Hippocampal formation (tissue), 2 donors: ENCODE measurements at places on chromosomes 11 and 22.

DNA sequence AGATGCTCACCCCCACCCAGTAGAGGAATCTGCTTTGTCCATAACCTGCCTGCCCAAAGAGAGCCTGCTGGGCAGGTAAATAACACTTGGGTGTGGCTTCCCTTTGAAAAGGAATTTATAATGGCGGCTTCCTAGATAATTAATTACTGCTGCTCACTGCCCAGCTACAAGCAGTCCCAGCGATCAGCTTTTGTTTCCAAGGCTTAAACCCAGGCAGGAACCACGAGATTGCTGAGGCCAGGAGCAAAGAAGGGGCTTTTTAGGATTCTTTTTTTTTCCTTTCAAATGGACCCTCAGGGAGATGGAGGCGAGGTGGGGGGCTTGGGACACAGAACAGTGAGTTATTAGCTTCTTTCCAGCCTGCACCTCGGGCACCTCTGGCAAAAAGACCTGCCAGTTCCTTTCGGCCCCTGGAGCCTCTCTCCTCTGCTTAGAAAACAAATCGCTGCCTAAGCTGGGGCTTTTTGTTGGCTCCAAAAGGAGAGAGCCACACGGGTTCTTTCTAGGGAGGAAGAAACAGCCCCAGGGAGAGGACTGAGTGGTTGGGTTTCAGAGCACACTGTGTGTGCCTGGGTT lies 107.2 kb downstream of the TSPAN18 start:
- no peak for DNase-seq

- no peak for DNase-seq
Observed at GRCh38 chr11:130514851-130515250, 66.4 kb downstream of the ADAMTS15 start.

GRCh38 chr22:30705710-30706651 lies 11.3 kb downstream of the OSBP2 start:
- no peak for DNase-seq

GRCh38 chr11:22465620-22466019 lies 127.4 kb downstream of the SLC17A6 start:
- DNase-seq: no peak

- no peak for DNase-seq
Observed at GRCh38 chr11:75911459-75911858, 96.4 kb downstream of the UVRAG start.

- DNase-seq: no peak
Observed at GRCh38 chr11:77801477-77801876, 19.0 kb downstream of the RSF1 start.

- DNase-seq: no peak
Observed at GRCh38 chr22:36979016-36979910, 40.0 kb downstream of the TST start.

DNA sequence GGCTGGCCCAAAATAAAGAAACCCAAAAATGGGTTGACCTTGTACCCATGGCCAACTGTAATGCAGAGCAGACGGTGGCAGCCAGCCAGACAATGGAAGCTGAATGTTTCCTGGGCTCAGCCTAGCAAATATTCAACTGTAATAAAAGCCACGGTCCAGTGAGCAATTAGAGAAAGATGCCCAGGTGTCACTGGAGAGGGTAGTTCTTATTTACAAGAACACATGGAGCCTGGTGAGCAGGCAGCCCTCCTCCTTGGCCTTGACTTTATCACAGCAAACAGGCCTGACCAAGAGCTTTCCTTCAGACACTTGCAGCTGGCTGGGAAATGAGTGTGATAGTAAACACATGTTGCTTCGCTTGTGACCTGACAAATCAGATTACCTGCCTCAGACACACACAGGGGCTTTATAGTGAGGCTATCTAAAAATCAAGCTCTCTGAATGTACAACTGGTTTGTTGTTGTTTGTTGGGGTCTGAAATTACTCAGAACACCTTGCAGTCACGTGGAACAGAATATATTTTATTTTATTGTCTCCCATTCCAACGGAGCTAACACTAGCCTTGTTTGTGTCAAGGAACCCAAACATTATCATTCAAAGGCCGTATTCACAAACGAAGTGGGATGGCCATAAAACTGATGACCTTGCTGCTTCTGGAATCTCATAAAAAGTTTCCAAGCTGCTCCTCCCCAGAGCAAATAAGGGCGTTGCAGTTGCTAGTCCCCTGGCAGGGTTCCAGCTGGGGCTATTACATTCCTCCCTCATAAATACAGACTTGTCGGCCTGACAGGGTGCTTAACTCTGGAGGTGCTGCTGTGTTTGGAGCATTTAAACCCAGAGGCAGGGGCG lies 161.1 kb downstream of the BBOX1 start:
- DNase-seq: no peak

DNA sequence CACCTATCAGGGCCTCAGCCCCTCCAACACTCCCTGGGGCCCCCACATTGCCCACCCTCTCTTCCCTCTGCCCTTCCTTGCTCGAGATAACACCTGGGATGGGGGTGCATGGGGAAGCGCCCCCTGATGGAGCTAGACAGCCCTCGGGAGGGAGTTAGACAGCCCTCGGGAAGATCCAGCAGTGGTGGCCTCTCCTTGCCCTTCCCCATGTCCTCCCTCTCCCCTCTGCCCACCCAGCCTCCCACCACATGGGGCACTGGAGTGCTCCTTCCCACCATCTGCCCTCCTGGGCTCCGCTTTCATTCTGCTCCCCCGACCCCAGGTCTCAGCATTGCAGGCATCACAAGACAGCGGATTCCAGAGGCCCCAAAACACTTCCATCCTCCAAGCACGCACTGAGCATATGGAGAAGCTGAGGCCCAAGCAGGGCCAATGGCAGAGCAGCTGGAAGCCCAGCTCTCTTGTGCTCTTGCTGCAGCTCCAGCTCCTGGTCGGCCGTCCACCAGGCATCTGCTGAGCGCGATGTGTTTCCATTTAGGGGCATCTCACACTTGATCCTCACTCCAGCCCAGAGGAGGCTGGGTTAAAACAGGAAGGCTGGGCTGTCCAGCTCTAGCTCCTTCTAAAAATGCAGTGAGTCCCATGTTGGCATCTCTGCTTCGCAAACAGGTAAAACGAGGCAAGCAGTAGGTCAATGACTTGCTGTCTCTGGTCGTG lies 65.6 kb downstream of the IGLL1 start:
- DNase-seq: no peak

GRCh38 chr11:19646921-19647320 lies 65.7 kb upstream of the NAV2 start:
- no peak for DNase-seq

GRCh38 chr22:37203354-37204044 lies 8.8 kb downstream of the SSTR3 start:
- no peak for DNase-seq

- no peak for DNase-seq
Observed at GRCh38 chr22:46092011-46092410, 58.3 kb upstream of the PPARA start.

- DNase-seq: no peak
Observed at GRCh38 chr11:44067266-44067665, 1.2 kb downstream of the ACCS start.

DNA sequence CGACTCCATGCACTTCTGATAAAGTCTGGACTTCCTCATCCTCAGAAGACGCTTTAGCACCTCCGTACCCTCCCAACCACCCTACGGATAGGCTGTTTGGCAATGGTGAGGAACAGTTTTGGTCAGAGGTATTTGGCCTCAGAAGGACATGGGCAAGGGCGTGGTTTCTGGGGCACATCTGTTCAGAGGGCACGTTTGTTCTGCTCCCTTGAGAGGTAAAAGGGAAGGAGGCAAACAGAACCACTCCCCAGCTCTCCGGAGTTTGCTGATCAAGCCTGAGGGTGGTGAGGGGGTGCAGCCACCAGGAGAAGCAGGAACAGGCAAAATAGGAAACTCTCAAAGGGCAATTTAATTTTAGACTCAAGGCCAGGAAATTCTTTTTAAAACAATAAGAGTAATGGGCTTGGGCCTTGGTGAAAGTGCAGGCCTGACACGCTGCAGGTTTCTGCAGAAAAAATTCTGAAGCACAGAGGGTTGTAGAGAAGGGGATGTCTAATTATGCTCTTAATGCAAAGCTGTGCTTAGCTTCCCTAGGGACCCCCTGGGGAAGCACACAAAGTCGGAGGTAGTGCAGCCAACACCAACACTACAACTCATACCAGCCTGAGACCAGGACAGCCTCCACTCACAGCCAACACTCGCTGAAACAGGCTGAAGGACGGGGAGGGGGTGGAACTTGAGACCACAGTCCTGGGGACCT lies 23.3 kb downstream of the ETS1 start:
- DNase-seq: no peak

DNA sequence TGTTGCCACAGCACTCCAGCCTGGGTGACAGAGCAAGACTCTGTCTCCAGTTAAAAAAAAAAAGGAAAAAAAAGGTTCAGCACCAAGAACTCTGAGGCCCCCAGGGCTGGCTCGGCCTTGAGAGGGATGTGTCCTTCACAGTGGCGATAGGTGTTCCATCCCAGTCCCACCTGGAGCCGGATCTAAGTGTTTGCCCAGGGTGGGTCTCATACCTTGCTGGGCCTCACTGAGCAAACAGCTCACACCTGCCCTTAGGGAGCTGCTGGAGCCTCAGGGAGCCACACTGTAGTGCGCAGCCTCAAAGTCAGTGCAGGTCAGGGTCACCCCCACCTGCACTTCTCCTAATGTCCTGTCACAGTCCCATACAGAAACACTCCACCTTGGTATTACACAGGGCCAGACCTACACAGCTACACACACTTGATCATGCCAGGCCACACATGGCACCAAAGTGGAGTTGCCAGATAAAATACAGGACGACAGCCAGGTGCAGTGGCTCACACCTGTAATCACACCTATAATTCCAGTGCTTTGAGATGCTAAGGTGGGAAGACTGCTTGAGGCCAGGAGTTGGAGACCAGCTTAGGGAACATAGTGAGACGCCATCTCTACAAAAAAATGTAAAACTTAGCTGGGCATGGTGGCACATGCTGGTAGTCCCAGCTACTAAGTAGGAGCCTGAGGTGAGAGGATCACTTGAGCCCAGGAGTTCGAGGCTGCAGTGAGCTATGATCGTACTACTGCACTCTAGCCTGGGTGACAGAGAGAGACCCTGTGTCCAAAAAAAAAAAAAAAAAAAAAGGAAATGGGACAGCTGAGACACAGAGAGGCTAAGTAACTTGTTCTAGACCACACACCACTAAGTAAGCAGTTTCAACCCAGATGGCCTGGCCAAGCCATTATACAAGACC lies 7.3 kb downstream of the STARD10 start:
- no peak for DNase-seq

DNA sequence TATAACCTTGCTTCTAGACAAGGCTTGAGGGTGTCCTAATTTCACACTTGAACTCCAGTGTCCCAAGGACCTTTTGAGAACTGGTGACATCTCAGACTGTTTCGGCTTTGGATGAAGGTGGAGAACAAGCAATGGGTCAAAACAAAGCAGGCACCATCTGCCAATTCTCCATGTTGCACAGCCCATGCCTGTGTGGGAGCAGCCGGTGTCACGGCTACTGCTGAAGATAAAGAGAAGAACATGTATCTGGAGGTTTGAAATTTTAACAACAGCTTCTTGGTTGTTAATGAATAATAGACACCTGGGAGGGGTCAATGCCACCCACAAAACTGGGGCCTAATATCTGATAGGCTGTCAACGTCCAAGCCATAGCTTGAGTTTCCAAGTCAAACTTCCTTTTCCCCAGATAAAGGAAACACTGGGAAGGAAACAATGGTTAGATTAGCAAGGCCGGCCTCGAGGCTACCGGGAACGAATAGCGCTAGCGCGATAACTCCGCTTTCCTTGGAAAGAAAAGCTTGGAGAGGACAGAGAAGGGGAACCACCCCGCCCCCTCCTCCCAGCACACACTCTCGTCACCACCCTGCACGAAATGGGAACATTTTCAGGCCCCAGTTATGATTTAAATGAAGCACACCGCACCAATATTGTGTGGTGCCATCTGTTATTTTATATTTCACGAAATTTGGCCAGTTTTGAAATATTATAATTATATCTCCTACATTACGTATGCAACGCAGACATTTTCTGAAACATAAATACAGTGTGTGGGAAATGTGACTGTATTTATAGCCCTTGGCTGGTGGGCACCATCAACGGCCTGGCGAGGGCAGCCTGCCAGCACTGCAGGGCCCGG lies 21.8 kb upstream of the OPCML start:
- no peak for DNase-seq

DNA sequence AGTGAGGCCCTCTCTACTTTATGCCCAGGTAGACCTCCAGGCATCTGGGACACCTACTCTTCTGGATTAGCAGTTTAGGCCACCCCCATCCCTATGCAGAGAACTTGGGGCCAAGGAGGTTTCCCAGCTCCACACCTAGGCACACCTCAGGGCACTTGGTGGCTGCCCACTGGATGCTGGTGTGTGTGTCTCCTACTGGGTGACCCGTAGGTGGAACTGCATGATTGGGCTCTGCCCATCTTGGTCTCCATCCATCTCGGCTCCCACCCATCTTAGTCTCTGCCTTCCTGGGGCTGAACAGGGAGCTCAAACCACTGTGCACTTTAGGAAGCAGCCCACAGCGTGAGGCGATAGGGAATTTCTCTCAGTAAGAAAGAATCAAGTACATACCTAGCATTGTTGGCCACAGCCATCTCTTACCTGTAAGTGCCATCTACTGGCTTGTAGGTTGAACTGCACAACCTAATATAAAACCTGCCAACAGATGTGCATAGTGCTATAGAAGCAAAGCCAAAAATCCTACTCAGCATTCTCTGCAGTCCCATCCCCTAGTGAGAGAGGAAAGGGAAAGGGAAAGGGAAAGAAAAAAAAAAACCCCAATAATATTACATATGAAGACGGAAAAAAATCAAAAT lies 61.6 kb upstream of the PTPN5 start:
- no peak for DNase-seq

- no peak for DNase-seq
Observed at GRCh38 chr11:103862094-103862801, 174.2 kb upstream of the DDI1 start.

GRCh38 chr11:13258855-13259254 lies 18.7 kb upstream of the BMAL1 start:
- no peak for DNase-seq

DNA sequence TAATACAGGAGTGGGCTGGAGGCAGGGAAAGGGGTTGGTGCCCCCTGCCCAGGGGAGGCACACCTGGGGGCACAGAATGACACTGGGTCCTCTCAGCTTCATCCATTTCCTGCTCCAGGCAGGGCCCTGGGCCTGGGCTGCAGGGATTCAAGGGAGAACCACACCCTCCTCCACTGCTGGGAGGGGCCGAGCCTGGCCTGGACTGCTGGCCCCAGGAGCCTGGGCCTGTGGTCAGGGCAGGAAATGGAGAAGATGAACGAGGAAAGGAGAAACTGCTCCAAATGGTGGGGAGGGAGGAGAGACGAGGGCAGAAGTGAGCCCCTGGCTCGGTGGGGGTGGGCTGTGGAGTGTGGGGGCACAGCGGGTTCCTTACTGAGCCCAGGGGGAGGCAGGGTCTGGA lies 38.1 kb upstream of the KCNQ1OT1 start:
- DNase-seq: no peak

- DNase-seq: no peak
Observed at GRCh38 chr22:27810609-27811151, 9.1 kb upstream of the MN1 start.

GRCh38 chr22:46626911-46627805 lies 7.0 kb downstream of the GRAMD4 start:
- no peak for DNase-seq
